ENCODE measurements at places on chromosomes 4 and X.

DNA sequence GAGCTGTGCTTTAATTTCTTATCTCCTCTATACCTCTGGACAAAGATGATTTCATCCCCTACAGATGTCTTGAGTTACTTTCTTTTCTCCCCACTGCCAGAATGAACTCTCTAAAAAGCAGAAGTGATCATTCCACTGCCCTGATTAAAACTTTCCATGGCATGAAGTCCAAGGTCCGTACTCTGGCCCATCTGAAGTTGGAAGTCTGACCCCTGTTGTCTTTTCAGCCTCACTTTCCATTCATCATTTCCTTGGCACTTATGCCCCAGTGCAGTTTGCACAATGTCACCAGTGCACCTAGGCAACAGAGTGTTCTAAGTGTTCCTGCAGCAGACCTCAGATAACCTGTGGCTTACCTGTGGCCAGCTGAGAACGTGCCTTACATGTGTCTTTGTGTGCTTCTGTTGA, 242.4 kb downstream of the FRAS1 start:
- DNase-seq, result no peak

- DNase-seq, result no peak
Measured at GRCh38 chr4:187333151-187333550, 609.5 kb upstream of the FAT1 start.

GRCh38 chrX:123742440-123742839, 9.6 kb upstream of the THOC2 start:
- DNase-seq, result no peak

- no peak for DNase-seq
Measured at GRCh38 chr4:90330546-90330945, 203.4 kb downstream of the CCSER1 start.

- DNase-seq, result no peak
Measured at GRCh38 chr4:3791910-3792542, 25.8 kb downstream of the ADRA2C start.

- no peak for DNase-seq
Measured at GRCh38 chr4:87144356-87144755, 76.1 kb downstream of the KLHL8 start.

- DNase-seq, result no peak
Measured at GRCh38 chr4:81257816-81258215, 42.8 kb upstream of the PRKG2 start.

Measured in epithelial cell of prostate (primary cell).